ENCODE measurements at places on chromosomes 16 and 17.

DNA sequence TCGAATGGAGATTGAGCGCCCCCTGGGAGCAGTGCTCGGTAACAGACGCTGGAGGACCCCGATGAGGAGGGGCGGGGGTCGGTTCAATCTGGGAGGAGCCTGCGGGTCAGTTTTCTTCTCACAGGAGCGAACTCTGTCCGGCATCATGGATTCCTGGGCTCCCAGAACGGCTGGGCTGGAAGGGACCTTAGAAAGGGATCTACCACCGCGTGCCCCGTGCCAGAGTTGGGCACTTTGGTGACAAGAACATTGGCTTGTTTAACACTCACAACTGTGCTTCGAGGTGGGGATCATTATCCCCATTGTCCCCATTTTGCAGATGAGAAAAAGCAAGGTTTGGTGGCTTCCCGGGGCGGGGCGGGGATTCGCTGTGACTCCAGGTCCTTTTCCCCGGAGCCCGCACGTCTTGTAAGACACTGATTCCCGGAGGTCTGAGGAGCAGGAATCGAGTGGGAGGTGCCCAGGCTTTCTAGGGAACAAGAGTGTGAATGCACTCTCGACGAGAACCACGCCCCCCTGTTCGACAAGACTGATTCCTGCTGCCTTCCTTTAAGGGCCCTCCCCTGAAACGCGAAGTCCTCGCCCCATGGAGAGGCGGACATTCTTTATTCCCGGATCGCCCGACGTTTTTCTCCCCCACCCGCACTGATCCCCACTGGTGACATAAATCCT, 1.5 kb upstream of the FBXL19 start:
- DNase-seq: peak; percentile 93

DNA sequence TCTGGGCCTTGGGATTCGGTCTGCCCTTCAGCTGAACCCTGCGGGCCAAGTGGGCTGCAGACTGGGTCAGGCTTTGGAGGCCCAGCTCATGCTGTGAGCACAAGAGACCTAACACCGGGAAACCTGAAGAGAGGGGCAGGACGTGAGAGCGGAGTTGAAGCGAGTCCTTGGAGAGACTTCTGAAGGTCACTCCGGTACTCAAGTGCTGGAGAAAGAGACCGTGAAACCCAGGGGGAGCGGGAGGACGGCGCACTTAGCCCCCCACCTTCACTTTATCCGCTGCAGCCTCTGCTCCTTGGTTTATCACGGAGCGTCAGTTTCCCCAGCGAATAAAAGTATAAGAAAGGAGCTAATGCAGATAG, 361 bp downstream of the UQCRC2 start:
- no peak for DNase-seq

DNA sequence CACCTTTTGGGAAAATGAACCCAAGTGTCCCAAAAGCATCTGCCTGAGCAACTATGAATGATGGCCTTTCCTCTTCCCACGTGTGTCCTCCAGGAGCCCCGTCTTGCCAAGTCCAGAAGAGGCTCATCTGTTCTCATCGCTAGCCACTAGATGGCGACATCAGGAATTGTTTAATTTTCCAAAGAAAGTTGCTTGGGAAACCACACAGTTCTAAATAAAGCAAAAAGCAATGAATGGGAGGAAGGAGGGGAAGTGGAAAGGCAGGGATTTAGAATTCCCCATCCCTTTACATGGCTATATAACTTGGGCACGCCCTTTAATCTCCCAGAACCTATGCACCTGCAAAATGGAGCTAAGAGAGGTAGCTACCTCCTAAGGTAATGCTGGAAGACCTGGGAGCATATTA, 9.0 kb upstream of the CDH5 start:
- DNase-seq: peak; percentile 69

GRCh38 chr16:85544016-85544415, 69.1 kb upstream of the GSE1 start:
- no peak for DNase-seq

- DNase-seq: no peak
Observed at GRCh38 chr17:65389426-65389825, 172.0 kb downstream of the AXIN2 start.

DNA sequence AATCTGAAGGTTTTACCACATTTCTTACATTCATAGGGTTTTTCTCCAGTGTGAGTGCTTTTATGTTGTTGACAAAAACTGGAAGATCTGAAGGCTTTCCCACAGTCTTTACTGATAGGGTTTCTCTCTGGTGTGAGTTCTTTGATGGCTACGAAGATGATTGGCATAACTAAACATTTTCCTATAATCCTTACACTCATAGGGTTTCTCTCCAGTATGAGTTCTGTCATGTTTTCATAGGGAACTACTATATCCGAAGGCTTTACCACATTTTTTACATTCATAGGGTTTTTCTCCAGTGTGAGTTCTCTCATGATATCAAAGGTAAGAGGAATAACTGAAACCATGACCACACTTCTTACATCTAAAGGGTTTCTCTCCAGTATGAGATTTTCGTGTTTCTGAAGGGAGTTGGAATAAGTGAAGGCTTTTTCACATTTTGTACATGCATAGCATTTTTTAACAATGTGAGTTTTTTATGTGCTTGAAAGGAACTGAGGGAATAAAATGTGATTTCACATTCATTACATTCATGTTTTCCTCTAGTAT, 1987.7 kb downstream of the TP53TG3F start:
- no peak for DNase-seq

DNA sequence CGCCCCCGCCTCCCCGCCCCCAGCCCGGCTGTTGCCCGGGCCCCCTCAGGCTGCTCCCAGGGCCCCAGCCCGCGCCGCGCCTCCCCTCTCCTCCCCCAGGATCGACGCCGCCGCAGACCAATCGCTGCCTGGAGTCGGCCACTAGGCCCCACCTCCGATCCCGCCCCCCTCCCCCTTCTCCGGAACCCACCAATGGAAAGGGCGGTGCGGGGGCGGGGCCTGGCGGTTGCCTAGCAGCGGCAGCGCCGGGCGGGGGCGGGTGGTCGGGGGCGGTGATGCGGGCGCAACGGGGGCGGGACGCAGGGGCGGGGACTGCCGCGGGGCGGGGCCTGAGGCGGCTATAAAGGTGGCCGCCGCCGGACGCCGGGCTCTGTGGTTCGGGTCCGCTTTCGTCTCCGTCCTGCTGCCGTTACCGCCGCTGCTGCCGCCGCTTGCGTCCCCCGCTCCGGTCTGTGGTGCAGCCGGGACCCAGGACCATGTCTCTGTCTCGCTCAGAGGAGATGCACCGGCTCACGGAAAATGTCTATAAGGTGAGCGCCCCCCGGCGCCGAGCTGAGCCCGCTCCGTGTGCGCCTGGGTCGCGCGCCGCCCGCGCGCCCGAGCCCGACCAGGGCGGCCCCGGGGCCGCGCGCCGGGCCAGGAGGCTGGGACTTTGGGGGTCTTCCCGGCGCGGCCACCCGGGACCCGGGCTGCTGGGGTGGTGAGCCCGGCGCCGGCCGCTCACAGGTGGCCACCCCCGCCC, at the start of gene BAIAP2:
TSS of gene BAIAP2 (plus strand) at position 373 of the 742 bp plus-strand sequence. CDS start at position 477, 104 bp downstream.
- DNase-seq: peak; percentile 80

DNA sequence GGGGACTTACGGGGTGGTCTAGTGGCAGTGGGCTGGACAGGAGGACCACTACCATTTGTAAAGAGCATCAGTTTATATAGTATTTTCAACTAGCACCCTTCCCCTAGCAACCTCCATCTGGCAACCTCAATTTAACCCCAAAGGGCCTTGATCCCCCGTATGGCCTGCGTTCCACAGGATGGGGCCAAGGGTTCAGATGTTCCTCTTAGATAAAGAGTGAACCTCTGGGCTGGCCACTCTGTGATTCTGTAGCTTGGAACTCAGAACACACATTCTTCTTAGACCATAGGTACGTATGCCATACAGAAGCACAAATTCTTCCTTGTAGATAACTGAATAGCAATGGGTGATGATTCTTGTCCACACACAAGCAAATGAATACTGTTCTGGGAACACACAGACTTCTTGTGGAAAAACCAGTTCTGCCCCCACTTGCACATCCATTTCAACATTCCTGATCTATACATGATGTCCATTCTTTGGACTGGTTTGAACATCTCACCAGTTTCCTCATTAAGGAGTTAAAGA, 1.9 kb upstream of the GGA2 start:
- no peak for DNase-seq

Data from SJSA1 (cell line).